ENCODE measurements at places on chromosomes 3 and 15.

DNA sequence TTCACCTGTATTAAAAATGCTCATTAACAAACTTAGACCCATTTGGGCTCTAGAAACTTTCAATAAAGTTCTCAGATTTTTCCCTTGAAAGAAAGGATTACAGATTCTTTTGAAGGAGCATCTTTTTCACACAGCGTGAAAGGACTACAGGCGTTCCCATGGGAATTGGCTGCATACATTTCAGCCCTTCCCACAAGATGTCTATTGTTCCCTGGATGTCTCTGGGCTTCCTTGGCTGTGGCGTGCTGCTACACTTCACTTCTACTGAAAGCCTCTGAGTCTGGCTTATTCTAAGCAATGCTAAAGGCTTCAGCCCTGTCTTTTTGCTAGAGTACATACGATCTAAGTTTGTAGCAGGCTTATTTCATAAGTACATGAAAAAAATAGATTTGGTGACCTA lies 1.4 kb downstream of the VEPH1 start:
- no peak for DNase-seq

GRCh38 chr3:53809764-53810400 lies 36.3 kb downstream of the CHDH start:
- DNase-seq, result no peak

GRCh38 chr3:58857402-58857801 lies 190.8 kb upstream of the FAM3D start:
- no peak for DNase-seq

DNA sequence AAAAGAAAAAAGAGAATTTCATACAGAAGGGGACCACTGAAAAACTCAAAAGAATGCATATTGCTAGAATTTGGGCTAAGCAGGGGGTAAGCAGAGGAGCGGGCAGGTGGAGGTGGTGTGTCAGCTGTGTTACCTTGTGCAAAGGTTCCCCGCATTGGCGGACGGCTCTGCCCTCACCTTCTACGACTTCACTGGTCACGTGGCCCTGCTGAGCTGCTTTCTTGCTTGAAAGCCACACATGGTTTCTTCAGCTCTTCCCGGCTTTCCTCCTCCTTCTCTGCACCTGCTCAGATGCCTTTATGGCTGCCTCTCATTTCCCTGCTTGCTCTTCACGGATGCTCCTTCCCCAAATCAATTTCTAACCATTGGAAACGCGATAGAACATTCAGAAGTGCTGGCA lies 30.5 kb downstream of the FAH start:
- DNase-seq, result no peak

GRCh38 chr3:33016846-33017405 lies 65.5 kb downstream of the CCR4 start:
- no peak for DNase-seq

- DNase-seq, result no peak
Observed at GRCh38 chr3:139509631-139510030, 29.9 kb downstream of the RBP1 start.

DNA sequence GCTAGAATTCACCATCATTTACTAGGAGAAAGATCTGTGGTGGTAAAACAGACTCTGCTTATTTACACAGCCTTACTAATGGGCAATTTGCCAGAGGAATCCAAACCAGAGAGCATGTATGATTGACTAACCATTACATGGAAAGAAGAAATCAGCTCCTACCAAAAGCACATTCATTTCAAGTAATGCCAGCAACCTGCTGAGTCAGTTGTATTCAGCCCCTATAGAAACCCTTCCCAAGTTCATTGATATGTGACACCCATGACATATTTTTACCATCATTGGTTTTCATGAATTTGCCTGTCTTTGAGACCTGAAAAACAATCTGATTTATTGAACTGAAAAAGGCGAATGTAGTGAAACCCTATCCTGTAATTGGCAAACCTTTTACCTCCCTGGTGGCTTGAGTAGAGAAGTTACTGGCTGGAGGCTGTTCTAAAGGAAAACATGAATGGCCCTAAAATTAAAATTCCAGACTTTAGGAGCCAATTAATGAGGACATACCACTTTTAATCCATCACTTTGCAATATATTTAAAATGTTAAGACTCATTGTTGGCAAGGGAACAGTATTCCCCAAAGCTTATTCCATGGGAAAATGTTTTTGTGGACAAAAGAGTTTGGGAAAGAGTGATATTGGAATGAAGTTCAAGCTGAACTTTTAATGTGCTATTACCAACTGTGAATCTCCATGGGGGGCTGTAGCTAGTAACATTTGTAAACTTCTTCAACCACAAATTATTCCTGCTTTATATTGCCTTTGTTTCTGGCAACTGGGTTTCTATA lies 542.9 kb downstream of the FHIT start:
- DNase-seq, result peak; percentile 71

GRCh38 chr3:12822725-12823373 lies 18.5 kb downstream of the RPL32 start:
- peak; percentile 24 for DNase-seq

Data from AG10803 (cell line).